Neural progenitor cell (in vitro differentiated cells): ENCODE measurements at places on chromosomes 12 and 14. TPM values are rescaled to one million over a fixed set of nuclear protein-coding genes. Genes with fewer than 3 reads are reported as not detected.

Gene TAS2R19
- total RNA-seq: 7.7 and 9.7 TPM in 2 replicates

Gene HCAR2
- not detected in 2 replicates for total RNA-seq

Gene TAS2R7
- not detected in 2 replicates for total RNA-seq

Gene KRT77
- total RNA-seq: 0.47 TPM in 1 of 2 replicates, not detected in the other

Gene EIF2S3B
- 1.4 and 1.8 TPM in 2 replicates for total RNA-seq

Gene ANO2
- 4.0 and 4.8 TPM in 2 replicates for total RNA-seq

Gene RNU4-1
- total RNA-seq: under 0.01 TPM in 2 replicates

Gene GLIPR1L2
- 0.31 TPM in 1 of 2 replicates, not detected in the other for total RNA-seq

Gene NKX2-8
- not detected in 2 replicates for total RNA-seq

Gene CLSTN3
- 24.0 and 36.9 TPM in 2 replicates for total RNA-seq

Gene SUOX
- 17.5 and 35.5 TPM in 2 replicates for total RNA-seq

Gene MAPK1IP1L
- total RNA-seq: 72.6 and 125 TPM in 2 replicates

Gene NKX2-1
- not detected in 2 replicates for total RNA-seq

Gene PZP
- total RNA-seq: not detected in 2 replicates

Gene HRK
- total RNA-seq: 0.06 TPM in 1 of 2 replicates, not detected in the other

Gene GPR84
- total RNA-seq: not detected in 2 replicates

Gene PUS7L
- total RNA-seq: 23.4 and 42.6 TPM in 2 replicates

Gene LRRC10
- not detected in 2 replicates for total RNA-seq

Gene GPRC5D
- total RNA-seq: not detected in 2 replicates

Gene TCL1B
- 0.12 TPM in 1 of 2 replicates, not detected in the other for total RNA-seq

Gene GLI1
- total RNA-seq: 0.12 and 0.71 TPM in 2 replicates

Gene ENO2
- total RNA-seq: 82.2 and 136 TPM in 2 replicates

Gene KRAS
- total RNA-seq: 33.1 and 49.9 TPM in 2 replicates

Gene GRIP1
- total RNA-seq: 25.0 and 38.2 TPM in 2 replicates
